Activated T-helper 1 cell treated with Interleukin-2 at 50 U/mL for 16 hours (primary cell): ENCODE measurements at places on chromosomes 12 and 14.

- DNase-seq = no peak
These were observed 160.1 kb downstream of the STXBP6 start for GRCh38 chr14:24889843-24890242.

GRCh38 chr14:54314365-54315104 lies 82.3 kb upstream of the CDKN3 start:
- DNase-seq = no peak

DNA sequence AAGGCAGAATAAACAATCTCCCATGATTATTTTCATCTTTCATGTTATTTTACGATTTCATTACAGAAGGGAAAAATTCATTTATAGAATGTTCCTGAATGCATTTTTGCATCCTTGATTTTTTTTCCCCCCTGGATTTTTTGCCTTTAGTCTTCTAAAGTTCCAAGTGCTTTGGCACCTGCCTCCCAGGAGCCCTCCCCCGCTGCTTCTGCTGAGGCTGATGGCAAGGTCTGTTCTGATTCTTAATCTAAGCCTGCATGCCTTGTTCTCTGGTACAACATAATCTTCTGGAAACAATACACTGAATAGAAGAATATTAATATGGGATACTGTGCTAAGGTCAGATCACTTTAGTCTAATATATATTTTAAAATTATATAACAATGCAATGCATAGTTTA lies 18.0 kb downstream of the YARS2 start:
- DNase-seq = no peak

- DNase-seq = no peak
These were observed 353.8 kb downstream of the AACS start for GRCh38 chr12:125418902-125419564.

GRCh38 chr12:47737936-47738594 lies 12.8 kb upstream of the ENDOU start:
- no peak for DNase-seq

DNA sequence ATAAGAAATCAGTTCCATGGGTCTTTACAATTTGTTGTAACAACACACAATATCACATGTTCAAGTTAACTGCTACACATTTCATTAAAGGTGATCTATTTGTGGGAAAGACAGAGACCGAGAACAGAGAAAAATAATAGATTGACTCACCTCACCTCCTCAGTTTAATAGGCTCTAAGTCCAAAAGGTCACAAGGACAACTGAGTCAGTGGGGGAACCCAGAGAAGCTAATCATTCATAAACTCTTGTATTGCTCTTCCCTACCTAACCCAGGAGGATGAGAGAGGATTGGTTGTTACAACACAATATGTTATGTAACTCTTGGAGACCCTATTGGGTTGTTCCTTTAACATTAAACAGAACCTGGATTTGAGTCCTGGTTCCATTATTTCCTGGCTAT lies 72.2 kb upstream of the CRY1 start:
- DNase-seq = no peak

DNA sequence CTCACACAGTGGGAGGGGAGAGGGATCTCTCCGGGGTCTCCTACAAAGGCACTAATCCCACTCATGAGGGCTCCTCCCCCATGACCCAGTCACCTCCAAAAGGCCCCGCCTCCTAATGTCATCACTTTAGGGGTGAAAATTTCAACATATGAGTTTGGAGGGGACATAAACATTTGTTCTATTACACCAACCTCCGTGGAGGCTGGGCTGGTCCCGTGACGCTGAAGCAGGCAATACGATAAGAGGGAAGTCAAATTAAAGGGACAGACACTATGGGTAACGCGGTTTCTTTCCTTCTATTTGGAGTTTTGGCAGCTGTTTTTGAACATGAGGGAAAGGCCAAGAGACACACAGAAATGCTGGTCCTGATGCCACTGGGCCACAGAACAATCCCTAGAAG lies 175.7 kb upstream of the VASH1 start:
- no peak for DNase-seq

- no peak for DNase-seq
These were observed 8.5 kb upstream of the MYL6B start for GRCh38 chr12:56143870-56144269.

- no peak for DNase-seq
These were observed 258.6 kb upstream of the TMPO start for GRCh38 chr12:98256830-98257229.

GRCh38 chr12:15546102-15546701 lies 223.9 kb downstream of the PTPRO start:
- DNase-seq = no peak

DNA sequence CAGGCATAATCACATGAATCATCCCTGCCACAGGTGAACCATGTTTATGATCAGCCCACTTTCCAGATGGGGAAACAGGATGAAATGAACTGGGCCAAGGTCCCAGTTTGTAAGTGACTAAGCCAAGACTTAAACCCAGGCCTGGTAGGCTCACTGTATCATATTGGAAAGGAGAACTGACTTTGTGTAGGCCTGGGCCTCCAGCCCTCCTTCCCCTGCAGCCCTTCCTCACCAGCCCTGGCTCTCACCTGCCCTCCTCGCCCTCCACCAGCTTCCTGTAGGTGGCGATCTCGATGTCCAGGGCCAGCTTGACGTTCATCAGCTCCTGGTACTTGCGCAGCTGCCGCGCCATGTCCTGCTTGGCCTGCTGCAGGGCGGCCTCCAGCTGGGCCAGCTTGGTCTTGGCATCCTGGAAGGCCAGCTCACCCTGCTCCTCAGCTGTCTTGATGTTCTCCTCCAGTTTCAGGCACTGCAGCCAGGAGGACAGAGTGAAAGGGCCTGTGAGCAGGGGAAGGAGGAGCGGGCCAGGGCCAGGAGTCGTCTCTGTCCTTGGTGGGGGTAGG lies 19.8 kb downstream of the KRT80 start:
- no peak for DNase-seq

GRCh38 chr12:113719911-113720591 lies 246.1 kb downstream of the RBM19 start:
- DNase-seq = no peak

DNA sequence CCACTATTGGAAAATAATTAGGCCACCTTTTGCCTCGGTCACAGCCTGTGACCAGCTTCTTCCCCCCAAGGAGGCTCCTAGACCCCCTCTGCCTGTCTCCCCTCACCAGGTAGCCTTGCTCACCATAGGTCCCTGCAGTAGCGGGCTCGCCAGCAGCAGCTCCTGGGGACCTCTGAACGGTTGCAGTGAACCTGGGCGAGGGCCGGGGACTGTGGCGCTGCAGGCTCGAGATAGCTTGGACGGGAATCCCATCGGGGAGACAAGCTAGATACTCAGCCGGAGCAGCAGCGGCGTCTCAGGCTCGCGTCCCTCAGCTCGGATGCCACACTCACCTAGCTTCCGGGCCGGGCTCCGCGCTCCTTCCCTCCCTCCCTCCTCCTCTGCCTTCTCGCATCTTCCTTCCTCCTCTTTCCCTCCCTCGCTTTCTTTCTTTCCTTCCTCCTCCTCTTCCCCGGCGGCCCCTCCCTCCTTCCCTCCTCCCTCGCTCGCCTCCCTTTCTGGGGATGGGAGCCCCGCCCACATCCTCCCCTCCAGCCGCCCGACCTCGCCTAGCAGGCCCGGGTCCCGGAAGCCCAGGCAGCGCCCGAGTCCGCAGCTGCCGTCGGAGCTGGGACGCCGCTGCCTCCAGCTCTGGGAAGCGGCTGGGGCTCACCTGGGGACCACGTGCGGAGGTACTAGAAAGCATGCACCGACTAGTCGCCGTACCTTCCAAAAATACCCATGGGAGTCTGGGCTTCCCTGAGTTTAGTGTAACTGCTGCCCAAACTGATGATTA lies at the start of gene BMP4:
Gene BMP4, minus strand, starts transcription at position 399 of the 775 bp plus-strand sequence. CDS start 4,603 bp downstream, outside the sequence.
- DNase-seq = no peak

DNA sequence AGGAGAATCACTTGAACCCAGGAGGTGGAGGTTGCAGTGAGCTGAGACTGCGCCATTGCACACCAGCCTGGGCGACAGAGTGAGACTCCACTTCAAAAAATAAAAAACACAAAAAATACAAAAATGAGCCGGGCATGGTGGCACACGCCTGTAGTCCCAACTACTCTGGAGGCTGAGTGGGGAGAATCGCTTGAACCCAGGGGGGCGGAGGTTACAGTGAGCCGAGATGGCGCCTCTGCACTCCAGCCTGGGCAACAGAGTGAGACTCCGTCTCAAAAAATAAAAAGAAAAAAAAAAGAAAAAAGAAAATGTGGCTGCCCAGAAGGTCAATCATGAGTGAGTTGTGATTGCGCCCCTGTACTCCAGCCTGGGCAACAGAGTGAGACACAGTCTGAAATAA lies 9.2 kb downstream of the DNAJC22 start:
- no peak for DNase-seq

DNA sequence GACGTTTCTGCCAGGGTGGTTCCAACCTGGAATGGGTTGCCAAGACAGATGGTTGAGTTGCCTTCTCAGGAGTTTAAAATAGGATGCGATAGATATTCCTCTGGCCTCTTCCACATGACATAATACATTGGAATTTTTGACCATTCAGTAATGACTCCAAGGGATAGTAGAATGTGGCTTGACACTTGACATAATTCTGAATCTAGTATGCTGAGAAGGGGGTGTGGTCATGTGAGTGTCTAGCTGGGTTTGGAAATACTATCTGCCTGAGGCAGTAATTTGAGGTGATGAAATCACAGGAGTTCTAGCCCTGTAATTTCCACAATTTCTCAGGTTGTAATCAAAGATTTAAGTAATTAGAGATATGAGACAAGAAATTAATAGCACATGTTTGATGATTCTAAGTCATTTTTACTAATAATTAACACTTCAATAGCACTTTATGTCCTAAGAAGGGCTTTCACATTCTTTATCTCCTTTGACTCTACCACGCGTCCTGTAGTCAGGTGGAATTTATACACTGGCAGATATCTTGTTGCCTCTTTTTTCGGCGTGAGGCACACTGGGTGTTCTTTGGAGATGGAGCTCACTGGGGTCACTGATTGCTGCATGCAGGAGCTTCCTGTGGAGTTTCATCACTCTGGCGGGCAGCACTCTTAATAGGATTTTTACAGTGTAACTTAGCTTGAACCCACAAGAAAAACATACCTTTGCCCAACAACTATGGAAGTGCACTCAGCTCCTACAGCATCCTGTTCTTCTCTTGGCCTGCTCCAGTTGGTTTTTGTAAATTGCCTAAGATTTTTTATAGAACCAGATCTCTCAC lies 3.2 kb upstream of the AMIGO2 start:
- DNase-seq = no peak

GRCh38 chr14:25231004-25231403 lies 181.1 kb upstream of the STXBP6 start:
- no peak for DNase-seq

DNA sequence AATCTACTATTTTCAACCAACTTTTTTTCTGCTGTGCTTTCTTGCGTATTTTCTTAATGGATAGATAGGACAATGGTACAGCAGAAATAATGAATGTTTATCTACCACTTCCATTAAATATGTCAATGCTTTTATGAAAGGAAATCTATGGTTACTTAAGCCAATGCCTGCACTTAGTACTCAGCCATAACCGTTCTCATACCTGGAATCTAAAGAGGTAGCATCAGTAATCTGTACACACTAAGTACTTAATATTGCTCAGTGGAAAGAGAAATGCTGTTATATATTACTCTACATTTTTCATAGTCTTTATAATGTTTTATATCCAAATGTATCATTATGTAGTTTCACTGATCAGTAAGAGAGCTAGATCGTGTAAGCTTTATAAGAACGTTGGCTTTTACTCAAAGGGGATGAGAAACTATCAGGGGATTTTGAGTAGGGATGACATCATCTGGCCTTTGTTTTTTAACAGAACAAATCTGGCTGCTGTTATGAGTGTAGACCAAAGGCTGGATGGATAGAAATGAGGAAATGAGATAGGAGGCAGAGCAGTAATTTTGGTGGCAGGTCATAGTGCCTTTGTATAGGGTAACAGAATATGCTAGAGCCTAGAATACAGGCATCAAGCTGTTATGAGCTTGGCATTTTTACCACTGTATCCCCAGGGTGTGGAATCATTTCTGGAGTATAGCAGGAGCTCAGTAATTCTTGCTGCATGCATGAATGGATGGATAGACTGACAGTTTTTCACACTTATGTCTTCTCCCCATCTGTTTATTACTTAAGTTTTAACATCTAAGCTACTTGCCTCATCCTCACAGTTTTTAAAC lies 34.0 kb downstream of the ALG10B start:
- no peak for DNase-seq

DNA sequence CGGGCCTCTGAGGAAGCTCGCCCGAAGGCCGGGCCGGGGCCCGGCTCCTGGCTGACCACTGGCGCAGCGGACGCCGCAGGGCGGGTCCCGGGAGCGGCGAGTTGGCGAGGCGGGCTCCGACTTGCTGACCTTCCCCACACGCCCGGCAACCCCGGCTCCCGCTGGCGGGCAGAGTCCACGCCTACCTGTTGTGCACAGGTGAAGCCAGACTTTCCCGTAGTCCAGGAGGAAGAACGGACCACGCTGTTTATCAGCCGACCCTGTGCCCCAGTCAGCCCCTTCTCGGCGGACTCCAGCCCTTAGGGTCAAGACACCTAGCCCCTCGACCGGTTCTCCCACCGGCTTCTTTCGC lies 407 bp downstream of the HEATR5A start:
- no peak for DNase-seq

- no peak for DNase-seq
These were observed 63.0 kb downstream of the NCOR2 start for GRCh38 chr12:124504273-124505000.

DNA sequence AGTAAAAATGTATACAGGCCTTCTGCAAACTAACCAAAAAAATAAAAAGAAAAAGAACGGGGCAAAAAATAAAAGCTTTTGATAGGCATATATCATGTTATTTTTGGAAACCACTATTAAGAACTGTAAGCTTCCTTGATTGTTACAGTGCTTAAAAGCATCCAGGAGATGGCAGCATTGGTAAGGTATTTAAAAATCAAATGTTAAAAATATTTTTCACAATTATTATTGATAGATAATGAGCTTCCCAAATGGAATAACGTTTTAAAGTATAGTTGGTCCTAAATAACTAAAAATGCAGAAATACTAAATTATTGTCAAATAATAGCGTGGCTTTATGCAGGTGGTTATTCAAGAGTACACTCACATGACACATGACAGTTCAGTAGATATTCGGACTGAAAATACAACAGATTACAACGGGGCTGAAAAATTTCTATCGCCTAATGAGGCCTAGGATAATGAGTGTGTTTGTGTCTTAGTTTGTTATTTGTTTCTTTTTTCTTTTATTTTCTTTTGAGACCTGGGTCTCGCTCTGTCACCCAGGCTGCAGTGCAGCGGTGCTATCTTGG lies 127.2 kb upstream of the ATF7IP start:
- DNase-seq = no peak

DNA sequence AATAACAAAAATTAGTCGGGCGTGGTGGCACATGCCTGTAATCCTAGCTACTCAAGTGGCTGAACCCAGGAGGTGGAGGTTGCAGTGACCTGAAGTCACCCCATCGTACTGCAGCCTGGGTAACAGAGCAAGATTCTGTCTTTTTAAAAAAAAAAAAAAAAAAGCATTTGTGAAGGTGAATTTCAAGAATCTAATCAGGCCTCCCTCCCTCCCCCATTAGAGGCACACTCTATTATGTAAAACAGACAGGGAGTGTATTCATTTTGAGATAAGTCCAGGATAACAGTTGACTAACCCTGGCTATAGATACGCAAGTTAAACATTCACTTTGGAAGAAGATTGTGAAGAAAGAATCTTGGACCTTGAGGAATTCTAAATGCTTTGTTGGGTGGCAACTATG lies 2.9 kb downstream of the RESF1 start:
- no peak for DNase-seq
